ENCODE measurements at places on chromosomes 7 and 10.

DNA sequence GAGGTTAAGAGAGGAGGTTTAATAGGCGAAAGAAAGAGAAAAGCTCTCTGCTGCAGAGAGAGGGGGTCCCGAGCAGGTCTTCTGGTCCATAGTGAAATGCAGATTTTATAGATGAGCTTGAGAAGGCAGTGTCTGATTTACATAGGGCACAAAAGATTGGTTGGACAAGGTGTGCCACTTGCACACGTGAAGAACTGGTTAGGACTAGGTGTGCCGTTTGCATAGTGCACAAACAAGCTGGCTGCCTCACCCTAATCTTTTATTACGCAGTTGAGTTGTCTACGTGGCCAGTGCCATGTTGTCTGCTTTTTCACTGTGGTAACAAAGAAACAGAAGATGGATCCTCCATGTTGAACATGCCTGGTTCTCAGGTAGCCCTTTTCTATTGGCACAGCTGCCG is 82.6 kb downstream of the AMPH start:
- no peak for DNase-seq

- no peak for DNase-seq
These were observed 49.5 kb downstream of the WAPL start for GRCh38 chr10:86472061-86472460.

- no peak for DNase-seq
These were observed 16.0 kb upstream of the RSBN1L start for GRCh38 chr7:77680266-77680665.

DNA sequence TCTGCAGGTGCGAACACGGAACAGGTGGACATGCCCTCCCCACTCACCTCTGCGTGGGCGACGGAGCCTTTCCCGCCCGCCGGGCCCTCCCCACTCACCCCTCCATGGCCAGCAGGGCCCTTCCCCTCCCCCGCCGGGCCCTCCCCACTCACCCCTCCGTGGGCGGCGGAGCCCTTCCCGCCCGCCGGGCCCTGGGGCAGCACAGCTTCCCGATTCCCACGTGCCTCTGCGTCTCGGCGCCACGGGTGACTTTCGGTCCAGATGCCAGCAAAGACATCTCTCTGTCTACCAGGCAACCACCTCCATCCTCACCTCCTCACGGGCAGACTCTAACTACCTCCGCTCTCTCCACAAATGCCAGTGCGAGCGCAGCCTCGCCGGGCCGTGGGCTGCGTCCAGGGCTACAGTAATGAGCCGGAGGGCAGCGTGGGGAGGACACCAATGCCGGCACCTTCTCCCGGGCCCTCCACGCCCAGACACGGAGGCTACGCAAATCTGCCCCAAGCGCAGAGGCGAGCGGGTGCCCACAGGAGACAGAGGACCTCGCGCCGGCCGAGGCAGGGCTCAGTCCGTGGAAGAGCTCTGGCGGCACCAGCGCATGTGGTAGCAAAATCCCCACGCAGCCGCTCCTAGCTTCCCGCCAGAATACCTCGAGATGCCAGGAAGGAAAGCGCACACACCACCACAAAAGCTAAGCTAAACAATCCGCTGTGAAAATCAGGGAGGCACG is 21.8 kb downstream of the GPER1 start:
- DNase-seq, result no peak

GRCh38 chr10:505419-505818 is 184.0 kb downstream of the DIP2C start:
- no peak for DNase-seq

- DNase-seq, result peak; percentile 54
These were observed at the start of gene DKK1 for GRCh38 chr10:52313933-52314821. Gene DKK1, plus strand, starts transcription at chr10:52314281. Its CDS starts 154 bp downstream, at chr10:52314435.

DNA sequence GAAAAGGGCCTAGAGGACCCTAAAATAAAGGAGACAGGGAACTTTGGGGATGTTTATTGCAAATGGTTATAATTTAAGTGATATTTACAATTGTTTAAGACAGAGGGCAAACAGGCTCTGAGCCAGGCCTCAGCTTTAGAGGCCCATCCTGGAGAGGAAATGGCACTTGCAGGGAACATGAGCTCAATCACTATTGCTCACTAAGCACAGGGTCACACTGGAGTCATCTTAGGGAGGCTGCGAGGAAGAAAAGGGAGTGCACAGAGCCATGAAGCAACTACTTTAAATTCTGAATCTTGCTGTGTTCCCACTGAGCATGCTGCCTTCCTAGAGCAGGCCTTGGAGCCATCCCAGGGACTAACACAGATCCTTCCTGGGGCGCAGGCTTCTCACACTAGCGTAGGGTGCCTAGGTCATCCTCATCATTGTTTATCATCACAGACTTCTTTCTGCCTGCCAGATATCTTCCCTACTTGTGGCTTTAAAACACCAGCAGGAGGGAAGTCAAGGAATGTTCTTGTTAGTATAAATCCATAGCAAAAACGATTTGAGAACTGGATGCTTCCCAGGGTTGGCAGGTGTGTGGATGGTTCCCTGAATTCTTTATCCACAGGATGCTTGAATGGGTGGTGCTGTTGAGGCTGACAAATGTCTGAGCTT is 12.7 kb upstream of the DNAJB12 start:
- DNase-seq, result no peak

- no peak for DNase-seq
These were observed 56.7 kb downstream of the DDC start for GRCh38 chr7:50508471-50508943.

DNA sequence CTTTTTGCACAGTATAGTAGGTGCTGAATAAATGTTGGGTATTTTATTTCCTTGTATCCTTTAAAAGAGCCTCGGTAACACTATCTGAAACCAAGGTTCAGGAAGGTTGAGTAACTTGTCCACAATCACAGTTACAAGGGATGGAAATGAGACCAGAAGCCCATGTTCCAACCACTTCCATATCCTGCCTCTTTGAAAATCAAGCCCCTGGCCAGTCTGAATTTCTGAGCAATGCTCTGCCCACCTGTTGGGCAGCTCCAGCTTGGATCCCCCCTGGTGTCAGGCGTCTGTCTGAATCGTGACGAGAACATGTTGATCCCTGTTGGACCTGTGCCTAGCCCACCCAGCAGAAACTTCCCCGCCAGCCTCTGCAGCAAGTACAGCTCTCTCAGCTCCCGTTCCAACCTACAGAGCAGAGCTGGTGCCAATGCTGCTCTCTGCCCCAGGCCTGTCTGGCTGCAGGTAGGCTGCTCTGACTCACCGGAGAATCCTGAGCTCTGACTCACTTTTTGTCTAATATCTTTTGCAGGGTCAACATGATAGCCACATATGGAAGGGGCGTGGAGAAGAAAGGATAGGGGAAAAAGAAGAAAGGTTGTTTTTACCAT is 595.5 kb downstream of the INHBA start:
- peak; percentile 48 for DNase-seq

- no peak for DNase-seq
These were observed 339.0 kb downstream of the RNLS start for GRCh38 chr10:88243836-88244730.

DNA sequence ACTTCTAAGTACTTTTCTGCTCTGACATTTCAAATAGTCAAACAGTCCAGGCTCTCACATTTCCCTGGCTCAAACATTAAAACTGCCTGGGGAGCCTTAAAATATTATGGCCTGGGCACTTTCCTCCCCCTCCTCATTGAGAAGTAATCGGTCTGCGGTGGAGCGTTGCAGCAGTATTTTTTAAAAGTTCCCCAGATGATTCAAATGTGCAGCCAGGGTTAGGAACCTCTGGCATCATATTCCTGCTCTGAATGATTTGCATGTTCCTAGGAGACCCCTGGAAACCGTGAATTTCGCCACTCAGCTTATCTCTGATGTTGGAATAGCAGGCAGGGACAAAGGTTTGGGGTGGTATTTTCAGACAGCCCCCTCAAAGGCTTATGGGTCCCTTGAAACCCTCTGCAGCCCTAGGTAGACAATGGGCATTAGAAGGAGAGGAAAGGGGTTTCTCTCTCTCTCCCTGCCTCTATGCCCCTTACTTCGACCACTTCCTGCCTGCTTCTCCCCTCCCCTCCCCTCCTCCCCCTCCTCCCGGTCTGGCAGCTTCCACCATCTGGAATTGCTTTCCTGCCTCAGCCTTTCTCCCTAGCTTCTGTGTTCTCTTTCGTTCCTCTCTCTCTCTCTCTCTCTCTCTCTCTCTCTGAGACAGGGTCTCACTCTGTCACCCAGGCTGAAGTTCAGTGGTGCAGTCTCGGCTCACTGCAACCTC is 622.2 kb downstream of the GALNT17 start:
- DNase-seq, result no peak

DNA sequence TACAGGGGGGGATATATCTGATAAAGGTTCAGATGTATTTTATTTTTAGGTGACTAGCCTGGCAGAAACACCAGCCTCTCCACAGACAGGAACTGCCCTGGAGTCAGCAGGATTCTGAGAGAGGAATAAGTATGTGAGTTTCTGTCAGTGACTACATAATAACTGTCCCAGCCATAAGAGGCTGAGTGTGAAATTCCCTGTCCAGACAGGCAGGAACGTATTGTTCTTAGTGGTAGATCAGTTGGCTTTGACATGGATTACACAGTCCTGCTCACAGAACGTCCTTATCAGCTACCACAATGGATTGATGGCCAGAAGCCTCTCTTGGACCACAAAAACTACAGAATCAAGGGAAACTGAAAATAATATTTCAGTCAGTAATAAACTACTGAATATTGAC is 709.8 kb downstream of the PCDH15 start:
- no peak for DNase-seq

GRCh38 chr10:47383261-47384147 is 589 bp downstream of the ZNF488 start:
- DNase-seq, result no peak

- no peak for DNase-seq
These were observed 328.7 kb downstream of the CXCL12 start for GRCh38 chr10:44056206-44056605.

GRCh38 chr10:78313636-78314035 is 280.0 kb downstream of the RPS24 start:
- no peak for DNase-seq

DNA sequence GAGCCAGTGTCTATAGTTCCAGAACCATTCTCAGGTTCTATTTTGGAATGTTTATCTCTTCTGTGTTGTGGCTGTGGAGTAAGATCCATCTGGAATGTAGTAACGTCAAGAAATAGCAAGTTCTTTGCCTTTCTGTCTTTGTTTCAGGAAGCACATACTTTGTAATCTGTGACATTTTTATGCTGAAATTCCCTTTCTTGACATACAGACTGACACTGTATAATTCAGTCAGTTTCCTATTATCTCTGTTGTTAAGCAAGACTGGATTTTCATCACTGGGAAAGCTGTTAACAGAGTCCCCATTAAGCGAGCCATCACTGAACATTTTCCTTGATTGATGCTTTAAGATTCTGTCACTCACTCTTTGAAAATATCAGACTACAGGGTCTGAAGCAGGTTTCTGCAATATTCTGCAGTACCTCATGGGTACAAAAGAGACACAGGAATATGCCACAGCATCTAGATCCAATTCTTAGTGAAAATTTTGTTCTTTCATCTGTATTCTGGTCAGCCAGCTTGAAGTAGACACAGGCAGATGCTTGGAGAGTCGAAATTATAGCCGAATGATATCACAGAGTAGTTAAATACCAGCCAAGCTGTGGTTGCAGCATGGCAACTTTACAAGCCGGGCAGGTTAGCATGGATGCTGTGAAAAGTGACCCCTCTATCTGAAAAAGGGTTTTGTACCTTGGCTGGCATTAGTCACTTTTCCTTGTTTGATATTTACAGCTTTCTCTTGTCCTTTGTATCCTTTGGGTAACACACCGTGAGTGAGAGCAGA is 62.6 kb downstream of the CACNB2 start:
- DNase-seq, result no peak

- DNase-seq, result peak; percentile 14
These were observed 205.1 kb upstream of the SEMA3A start for GRCh38 chr7:84399661-84400060.

DNA sequence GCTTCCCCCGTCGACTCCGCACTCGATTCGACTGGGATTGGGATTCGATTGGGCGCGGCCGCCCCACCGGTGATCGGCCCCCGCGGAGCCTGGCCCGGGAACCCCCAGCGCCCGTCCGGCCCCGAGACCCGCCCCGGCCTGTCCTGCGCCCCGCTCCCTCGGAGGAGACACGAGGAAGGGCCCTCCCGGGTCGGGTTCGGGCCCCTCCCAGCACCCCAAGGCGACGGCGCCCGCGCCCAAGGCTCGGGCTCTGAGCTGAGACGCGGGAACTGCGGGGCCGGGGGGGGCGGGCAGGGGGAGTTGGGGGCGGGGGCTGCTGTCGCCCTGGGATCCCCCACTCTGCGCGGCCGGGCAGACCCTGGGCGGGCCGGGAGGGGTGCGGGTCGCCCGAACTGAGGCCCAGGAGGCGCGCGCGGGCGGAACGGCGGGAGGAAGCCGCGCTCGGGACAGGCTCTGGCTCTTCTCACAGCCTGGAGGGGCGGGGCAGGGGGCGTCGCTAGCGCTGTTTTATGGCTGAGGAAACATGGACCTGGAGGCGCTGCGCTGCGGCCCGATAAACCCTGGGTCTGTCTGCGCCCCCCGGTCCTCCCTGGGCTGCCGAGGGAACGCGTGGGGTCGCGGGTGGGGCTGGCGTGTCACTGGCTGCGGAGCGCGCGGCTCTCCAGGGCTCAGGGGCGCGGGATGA is 1.7 kb upstream of the NKX6-2 start:
- no peak for DNase-seq

DNA sequence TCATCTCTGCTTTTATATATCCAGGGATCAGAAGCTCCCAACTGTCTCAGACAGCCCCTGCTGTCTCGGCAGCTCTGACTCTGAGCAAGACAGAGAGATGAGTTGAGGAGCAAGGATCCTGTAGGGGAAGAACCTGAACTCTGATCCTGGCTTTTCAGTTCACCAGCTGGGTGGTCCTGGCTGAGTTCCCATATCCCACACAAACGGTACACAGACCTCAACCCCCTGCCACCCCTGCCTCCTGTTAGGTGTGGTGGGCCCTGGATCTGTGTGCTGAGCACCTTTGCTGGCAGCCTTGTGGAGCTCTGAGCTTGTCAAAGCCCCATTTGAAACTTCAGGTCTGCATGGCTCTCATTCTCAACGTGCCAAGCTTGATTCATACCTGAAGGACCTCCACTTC is 54.3 kb upstream of the GPR26 start:
- no peak for DNase-seq

GRCh38 chr7:55124989-55125875 is 106.4 kb downstream of the EGFR start:
- DNase-seq, result no peak

DNA sequence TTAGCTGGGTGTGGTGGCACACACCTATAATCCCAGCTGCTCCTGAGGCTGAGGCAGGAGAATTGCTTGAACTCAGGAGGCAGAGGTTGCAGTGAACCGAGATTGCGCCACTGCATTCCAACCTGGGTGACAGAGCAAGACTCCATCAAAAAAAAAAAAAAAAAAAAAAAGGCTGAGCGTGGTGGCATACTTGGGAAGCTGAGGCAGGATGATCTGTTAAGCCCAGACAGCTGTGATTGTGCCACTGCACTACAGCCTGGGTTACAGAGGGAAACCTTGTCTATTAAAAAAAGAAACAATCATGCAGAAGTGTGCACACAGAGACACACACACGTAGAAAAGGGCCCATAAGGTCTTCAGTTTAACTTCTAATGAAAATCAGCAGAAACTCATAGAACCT is 150.6 kb downstream of the TPST1 start:
- DNase-seq, result no peak
